Fibroblast of mammary gland (primary cell): ENCODE measurements at places on chromosomes 5 and 9.

- DNase-seq: no peak
These were observed 262.7 kb upstream of the KLF9 start for GRCh38 chr9:70677055-70677735.

- DNase-seq: no peak
These were observed 44.5 kb downstream of the ZNF608 start for GRCh38 chr5:124701873-124702425.

GRCh38 chr5:5252106-5252505 lies 112.0 kb downstream of the ADAMTS16 start:
- DNase-seq: no peak

DNA sequence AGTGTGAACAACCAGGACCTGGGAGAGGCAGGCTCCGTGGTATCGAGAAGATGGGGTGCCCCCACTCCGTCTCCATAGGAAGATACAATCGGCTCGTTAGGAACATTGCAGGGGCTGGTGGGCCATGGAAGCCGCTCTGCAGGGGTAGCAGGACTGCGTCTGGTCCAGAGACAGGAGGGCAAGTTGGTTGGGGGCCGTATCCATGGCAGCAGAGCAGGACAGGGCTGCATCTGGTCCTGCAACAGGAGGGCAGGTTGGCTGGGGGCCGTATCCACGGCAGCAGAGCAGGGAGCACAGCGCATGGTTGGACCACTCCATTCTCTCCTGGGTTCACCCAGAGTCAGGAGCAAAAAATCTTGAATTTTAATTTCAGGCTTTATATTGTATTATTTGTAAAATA lies 98.2 kb downstream of the ANKRD33B start:
- no peak for DNase-seq

DNA sequence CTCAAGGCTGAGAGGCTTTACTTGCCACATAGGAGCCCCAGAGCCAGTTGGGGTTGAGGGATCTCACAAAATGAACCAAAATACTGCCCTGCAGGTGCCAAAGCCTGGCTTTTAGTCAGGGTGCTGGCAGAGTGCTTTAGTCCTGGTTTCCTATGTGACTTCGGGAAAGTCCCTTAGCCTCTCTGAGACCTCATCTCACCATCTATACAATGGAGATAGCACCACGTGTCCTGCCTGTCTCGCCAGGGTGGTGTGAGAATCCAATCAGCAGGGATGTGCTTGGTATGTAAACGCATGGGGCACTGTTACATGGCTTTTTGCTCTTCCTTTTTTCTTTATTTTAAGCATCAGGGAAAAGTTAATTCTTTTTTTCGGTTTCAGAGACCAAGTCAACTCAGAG lies 68.3 kb downstream of the SHB start:
- DNase-seq: no peak
